ENCODE measurements at places on chromosomes 4 and X.

GRCh38 chr4:181982437-181982836 is 260.8 kb upstream of the TENM3 start:
- no peak for DNase-seq

GRCh38 chrX:103941201-103941975 is 21.0 kb upstream of the TMSB15B start:
- peak; percentile 45 for DNase-seq

DNA sequence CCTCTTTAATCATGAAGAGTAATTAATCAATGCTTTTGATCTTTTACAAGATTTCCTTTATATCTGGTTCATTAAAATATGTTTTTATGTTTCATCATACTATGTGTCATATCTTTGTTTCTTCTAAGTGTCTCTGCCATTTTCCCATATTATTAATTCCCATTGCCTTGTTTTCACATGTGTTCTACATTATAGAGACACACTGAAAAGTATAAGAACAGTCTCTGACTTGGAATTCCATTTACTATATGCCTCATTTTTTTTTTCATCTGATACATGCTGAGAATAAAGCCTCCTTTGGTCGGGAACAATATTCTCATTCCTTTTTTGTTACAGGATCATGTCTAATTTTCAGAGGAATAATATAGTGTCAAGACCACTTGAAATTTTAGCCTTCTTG is 4.3 kb downstream of the BANK1 start:
- DNase-seq = no peak

- no peak for DNase-seq
Measured at GRCh38 chr4:62550121-62550520, 1350.0 kb downstream of the ADGRL3 start.

DNA sequence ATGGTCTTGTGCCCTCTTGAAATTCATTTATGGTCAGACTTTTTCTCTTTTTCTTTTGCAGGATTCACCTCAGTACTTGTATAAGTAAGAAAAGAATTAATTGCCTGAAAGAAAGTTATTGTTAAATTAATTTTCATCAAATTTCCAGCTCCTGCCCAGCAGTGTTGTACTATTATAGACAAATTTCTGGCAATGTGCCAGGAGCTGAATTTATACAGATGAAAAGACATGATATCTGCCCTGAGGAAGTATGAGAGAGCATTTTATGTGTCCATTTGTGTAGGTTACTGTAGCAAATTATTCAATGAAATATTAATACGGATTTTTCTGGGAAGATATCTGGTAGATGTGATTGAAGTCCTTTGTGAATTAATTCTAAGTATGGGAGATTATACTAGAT is 2371.5 kb upstream of the TENM3 start:
- DNase-seq = no peak

DNA sequence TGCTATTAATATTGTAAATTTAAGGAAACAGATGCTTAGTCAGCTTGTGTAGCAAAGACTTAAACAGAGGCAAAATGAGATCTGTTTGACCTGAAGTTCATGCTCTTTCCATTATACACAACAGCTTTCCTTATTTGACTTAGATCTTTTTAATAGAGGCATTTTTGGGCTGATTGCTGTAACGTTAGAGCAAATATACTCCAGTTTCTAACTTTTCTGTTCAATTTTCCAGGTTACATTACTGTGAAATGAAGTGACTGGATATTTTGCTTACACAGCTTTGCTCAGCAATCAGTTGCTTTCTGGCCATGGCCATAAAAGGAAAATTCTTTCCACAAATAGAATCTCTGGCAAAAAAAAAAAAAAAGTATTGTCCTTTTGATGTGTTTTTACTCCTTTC is 146.2 kb downstream of the PCDH7 start:
- no peak for DNase-seq

DNA sequence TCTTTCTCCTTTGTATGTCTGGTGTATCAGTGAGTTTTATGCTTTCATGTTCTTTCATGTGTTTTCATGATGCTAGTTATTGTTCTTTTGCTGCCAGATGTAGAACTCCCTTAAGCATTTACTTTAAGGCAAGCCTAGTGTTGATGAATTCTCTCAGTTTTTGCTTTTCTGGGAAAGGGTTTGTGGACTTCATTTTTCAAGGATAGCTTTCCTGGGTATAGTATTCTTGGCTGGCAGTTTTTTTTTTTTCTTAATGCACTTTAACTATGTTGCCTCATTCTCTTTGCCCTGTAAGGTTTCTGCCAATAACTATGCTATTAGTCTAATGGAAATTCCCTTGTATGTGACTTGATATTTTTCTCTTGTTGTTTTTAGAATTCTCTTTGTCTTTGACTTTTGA is 77.1 kb downstream of the GPAT3 start:
- DNase-seq = no peak

- DNase-seq = no peak
Measured at GRCh38 chr4:121758925-121759568, 5.9 kb downstream of the SMIM43 start.

- DNase-seq = no peak
Measured at GRCh38 chrX:18895189-18895951, 88.5 kb downstream of the PHKA2 start.

GRCh38 chr4:147826288-147826646 is 94.4 kb downstream of the ARHGAP10 start:
- DNase-seq = no peak

GRCh38 chr4:51831133-51831532 is 11.8 kb upstream of the DCUN1D4 start:
- peak; percentile 72 for DNase-seq

DNA sequence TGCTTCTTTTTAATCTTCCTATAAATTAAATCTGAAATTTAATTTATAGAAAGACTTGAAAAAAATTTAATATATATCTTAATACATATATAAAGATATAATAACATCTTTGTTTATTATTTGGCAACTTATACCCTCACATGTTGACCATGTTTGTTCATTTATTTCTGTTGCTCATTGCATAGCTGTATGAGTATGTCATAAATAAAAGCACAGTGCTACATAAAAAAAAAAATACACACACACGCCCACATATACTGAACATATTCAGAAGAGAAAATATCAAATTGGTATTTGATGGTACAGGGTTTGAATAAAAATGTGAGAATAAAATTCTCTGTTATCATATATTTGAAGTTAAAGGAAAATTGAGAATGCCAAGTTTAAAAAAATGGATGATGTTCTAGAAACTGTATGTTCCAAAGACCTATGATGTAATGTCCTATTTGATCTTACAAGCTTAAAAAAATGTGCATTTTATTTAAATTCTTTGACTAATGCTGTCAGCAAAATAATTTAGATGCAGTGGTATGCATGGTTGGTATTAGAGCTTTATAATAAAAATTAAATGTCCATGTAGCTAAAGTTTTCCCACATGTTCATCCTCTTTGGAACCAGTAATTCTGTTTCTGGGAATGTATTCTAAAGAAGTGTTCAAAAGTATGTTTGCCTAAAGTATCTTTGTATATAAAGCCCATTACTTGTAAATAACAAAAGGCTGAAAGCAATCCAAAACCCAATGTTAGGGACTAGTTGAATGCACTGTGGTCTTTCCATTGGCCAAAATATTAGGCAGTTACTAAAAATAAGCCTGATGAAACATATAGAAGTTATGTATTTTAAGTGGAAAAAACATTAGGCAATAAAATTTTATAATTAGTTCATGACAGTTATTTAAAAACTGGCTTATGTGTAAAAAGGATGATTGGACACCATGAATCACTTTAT is 12.9 kb downstream of the TMEM184C start:
- no peak for DNase-seq

GRCh38 chr4:149370785-149371420 is 444.7 kb downstream of the IQCM start:
- DNase-seq = no peak

DNA sequence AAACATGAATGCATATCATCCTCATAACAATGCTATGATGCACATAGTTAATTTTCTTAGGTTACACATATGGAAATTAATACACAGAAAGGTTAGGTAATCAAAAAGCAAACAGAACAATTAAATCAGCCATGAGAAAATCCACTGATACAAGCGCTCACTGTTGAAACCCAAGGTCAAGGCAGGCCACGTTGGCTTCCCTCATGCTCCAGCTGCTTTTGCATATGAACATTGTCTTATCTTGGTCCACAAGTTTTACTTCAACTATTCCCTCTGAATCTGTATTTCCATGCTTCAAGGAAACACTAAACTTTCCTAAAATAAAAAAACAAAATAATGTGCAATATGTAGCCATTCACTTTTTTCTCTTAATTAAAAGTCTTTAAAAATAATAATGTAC is 34.5 kb upstream of the PLA2G12A start:
- DNase-seq = no peak

DNA sequence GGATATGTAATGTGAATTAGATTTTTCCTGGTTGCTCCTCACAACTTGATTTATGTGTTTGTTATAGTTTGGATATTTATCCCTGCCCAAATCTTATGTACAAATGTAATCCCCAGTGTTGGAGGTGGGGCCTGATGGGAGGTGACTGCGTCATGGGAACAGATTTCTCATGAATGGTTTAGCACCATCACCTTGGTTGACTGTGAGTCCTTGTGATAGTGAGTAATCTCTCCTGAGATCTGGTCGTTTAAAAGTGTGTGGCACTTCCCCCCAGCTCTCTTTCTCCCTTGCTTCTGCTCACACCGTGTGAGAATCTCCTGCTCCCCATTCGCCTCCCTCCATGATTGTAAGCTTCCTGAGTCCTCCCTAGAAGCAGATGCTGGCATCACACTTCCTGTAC is 2.2 kb downstream of the MID2 start:
- DNase-seq = no peak

GRCh38 chr4:174580597-174580996 is 58.3 kb upstream of the HPGD start:
- no peak for DNase-seq

DNA sequence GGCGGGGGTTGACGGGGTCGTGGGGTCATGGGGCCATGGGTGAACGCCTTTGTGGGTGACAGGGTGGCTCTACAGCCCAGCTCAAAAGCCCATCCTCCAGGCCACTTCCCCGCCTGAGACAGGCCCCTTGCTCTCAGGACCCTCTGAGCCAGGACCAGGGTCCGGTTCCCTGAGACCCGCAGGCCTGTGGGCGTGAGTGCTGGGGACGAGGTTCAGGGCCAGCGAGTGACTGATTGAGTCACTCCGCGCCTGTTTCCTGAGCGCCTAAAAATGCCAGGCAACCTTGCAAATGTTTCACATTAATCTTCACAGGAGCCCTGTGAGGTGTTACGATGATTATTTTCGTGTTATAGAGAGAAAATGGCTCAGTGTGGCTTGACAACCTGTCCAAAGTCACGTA is 97.8 kb downstream of the ZNF674 start:
- DNase-seq = no peak

DNA sequence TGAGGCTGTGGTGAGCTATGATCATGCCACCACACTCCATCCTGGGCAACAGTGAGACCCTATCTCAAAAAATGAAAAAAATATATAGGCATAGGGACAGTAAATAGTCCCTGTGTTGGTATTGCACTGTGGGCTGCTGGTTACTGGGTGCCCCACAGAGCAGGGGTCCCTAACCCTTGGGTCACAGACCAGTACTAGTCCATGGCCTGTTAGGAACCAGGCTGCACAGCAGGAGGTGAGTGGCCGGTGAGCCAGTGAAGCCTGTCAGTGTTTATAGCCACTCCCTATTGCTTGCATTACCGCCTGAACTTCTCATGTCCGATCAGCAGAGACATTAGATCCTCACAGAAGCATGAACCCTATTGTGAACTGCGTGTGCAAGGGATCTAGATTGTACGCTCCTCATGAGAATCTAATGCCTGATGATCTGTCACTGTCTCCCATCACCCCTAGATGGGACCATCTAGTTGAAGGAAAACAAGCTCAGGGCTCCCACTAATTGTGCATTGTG is 106.5 kb downstream of the TNIP2 start:
- no peak for DNase-seq

DNA sequence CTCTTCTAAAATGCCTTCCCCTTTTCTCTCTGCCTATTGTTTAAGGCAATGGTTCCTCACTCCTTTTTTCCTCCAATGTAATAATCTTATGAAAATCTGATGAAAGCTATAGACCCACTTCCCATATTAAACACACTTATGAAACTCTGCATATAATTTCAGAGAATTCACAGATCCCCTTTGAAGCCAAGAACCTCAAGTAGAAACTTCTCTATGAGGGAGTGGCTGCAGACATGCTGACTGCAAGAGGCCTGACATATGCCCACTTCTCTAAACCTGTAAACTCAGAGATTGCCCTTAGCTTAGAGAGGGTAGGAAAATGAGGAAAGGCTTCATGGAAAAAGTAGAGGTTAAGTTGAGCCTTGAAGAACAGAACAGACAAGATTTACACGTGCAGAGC is 37.6 kb downstream of the TAB3 start:
- DNase-seq = no peak

- no peak for DNase-seq
Measured at GRCh38 chr4:172758586-172759340, 409.8 kb upstream of the GALNT7 start.

DNA sequence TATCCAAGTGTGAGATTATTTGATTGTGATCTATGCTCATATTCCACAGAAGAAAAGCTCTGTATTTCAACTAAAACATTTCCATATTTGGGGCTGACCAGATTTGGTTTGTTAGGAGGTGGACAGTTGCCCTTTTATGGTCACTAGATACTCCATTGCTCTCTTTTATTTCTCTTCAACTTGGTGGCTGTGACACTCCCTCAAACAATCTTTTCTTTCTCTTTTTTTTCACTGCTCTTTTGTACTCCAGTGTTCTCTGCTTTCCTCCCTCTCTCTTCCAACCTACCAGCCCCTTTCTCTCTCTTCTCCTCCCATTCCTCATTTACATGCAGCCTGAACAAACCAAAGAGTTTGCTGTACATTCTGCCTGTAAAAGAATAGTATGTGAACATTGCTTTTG is 48.8 kb downstream of the RBPJ start:
- DNase-seq = no peak

- peak; percentile 45 for DNase-seq
Measured at GRCh38 chrX:101759000-101759399, 99.3 kb upstream of the ARMCX2 start.

GRCh38 chrX:8738588-8739189 is 6.8 kb upstream of the ANOS1 start:
- DNase-seq = peak; percentile 25

GRCh38 chr4:26139310-26139924 is 181.4 kb upstream of the RBPJ start:
- DNase-seq = no peak

- no peak for DNase-seq
Measured at GRCh38 chr4:85081196-85081595, 114.7 kb upstream of the WDFY3 start.

GRCh38 chr4:145907390-145907789 is 31.2 kb downstream of the ZNF827 start:
- no peak for DNase-seq

- DNase-seq = no peak
Measured at GRCh38 chr4:156901871-156902270, 69.7 kb downstream of the PDGFC start.

DNA sequence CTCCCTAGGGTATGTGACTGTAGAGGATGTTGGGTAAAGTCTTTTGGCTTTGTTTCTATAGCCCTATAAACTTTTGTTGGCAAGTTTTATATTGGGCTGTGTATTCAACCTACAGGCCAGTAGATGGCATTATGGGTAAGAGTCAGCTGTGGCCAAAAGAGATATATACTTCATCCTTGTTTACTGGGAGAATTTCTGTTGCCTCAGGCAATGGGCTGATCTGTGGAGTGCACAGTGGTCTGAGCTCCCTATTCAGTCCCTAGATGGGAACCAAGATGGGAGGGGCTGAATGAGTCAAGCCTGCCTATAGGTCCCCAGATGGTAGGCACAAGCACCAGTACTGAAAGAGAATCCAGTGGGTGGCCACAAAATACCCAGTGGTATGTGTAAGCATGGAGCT is 580.6 kb downstream of the EPHA5 start:
- no peak for DNase-seq
